ENCODE measurements at places on chromosomes 7 and 10.

DNA sequence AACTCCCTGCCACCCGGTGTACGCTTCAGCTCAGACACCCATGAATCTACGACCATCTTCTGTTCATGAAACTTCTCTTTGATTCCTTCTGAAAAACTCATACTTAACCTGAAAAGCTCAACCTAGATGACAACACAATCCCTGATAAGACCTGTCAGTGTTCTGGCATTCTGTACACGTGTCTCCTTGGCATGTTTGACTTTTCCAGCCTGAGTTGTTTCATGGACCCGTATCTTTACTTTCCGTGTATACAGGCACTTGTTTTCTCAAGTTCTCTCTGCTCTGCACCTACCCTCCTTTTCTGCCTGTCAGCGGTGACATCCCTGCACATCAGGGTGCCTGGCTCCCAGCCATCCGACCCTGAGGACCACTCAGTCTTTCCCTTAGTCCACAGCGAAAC, 103.3 kb downstream of the LARP4B start:
- no peak for DNase-seq

DNA sequence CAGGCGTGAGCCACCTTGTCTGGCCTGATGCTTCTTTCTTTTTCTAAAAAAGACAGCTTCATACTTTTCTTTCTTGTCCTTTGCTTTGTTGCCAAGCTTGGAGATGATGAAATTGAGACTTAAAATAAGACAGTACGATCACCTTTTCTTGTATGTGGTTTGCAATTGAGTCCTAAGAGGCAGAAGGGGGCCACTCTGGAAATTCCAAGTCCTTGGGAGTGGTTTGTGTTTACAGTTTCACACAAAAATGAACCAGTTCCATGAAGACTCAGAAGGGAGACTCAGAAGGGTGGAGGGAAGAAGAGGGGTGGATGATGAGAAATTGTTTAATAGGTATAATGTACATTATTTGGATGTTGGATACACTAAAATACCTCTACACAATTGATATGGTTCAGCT, 70.7 kb upstream of the TNS3 start:
- DNase-seq: no peak

- no peak for DNase-seq
Measured at GRCh38 chr10:126059076-126059826, 162.9 kb downstream of the FANK1 start.

- peak; percentile 23 for DNase-seq
Measured at GRCh38 chr7:51019891-51020870, 237.5 kb upstream of the GRB10 start.

DNA sequence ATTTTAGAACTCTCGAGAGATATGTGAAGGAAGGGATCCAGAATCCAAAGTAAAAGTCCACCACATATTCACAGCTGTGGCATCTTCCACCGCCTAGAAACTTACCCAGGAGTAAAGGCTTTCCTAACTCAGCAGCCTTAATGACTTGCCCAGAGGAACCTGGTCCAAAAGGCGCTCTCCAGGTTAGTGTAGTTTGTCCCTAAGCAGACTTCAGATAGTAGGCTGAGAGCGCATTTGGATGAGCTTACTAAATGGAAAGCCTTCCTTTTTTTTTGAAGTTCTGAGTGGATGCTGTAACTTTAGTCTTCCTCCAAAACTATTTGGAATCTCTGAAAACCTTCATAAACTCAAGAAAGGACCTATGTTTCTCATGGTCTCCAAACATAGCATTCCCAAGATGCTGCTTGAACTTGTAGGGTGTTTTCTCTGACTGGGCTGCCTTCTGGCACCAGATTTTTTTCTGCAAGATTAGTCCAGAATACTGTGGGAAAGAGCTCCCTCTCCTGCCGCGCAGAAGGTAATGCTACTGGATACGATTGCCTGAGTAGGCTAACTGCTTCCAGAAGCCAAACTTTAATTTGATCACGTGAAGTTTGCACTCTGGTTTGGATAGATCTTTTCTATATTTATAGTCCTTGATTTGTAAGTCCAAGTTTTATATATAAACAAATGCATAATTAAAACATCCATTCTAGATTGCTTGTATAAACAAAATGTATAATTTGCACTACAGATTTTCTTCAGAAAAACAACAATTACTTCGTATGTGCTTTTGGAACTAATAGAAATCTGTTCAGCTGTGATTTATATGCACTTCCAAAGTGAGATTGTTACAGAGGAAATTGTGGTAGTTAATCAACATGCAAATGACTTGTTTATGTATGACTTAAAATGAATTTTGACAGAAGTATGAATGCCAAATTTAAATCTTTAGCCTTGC, 19.6 kb upstream of the GPR37 start:
- peak; percentile 56 for DNase-seq

Data from stomach (tissue), 19 donors.